B cell (primary cell): ENCODE measurements at places on chromosomes 2 and 18.

DNA sequence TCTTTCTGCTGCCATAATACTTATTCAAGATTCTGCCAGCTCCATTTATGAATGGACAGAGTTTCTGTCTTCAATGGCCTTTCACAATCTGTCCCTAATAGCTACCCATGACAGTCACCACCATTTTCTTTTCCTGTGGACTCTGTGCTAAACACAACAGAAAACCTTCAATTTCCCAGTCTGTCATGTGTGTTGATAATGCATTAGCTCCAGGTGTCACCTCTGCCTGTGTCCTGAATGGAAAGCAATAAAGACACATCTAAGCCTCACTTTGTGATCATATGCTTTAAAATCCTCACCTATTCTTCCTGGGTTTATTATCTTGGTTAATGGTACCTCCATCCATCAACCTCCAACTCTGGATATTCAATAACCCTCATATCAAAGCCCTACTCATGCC is 772.2 kb downstream of the DCDC2C start:
- no peak for DNase-seq

DNA sequence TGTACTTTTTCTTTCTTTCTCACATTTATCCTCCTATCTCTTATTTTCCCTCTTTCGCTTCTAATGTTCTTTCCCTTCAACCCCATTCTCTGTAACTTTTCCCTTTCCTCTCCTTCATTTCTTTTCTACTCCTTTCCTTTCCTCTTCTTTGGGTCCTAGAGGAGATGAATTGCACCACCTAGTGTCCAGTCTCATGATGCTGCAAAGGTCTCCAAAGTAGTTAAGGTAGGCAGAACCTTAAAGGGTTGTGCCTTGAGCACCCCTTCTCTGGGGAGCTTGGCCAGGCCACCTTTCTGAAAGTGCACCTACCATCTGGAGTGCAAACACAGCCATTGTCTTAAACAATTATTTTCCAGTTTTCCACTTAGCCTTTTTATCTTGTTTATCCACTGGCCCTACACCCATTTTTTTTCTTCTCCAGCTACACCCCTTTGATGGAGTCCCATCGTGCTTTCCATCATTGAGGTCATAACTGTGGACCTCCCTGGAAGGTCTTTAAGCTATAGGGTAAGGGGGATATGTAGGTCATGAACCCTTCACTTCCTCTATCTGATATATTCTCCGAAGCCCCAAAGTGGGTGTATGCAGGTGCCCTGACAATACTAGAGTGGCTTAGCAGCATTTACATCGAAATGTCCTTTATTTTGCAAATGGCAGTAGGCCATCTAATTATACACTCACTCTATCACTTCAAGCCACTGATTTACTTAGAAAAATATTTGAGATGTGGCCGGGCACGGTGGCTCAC is 155.9 kb downstream of the ESCO1 start:
- no peak for DNase-seq

- DNase-seq = no peak
Measured at GRCh38 chr2:223041527-223042109, 10.4 kb upstream of the KCNE4 start.

DNA sequence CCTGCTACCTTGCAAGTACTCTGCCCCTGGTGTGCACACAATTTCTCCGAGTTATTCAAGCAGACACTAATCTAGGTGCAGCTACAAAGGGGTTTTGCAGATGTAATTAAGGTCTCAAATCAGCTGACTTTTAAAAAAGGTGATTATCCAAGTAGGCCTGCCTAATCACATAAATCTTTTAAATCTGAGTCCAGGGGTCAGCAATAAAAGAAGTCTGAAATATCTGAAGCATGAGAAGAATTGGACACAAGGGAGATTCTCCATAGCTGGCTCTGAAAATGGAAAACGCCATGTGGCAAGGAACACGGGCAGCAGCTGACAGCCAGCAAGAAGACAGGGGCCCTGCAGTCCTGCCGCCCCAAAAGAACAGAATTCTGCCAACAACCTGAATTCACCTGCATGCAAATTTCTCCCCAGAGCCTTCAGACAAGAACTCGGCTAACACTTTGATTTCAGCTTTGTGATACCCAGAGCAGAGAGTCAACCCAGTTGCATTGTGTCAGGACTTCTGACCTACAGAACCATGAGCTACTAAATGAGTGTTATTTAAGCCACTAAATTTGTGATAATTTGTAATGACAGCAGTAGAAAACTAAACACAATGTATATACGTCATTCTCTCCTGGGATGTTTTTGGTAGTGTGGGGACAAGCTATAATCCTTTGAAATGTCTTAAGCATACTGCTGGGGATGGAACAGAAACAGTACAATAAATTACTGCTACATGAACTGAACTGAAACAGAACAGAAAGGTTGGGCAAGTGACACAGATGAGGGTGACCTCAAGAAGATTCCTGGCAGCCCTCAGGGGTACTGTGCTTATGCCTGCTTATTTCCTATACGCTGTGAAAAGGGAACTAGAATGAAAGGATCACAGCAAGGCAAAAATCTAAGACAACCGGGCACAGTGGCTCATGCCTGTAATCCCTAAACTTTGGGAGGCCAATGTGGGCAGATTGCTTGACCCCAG is 3.2 kb downstream of the INO80C start:
- no peak for DNase-seq

DNA sequence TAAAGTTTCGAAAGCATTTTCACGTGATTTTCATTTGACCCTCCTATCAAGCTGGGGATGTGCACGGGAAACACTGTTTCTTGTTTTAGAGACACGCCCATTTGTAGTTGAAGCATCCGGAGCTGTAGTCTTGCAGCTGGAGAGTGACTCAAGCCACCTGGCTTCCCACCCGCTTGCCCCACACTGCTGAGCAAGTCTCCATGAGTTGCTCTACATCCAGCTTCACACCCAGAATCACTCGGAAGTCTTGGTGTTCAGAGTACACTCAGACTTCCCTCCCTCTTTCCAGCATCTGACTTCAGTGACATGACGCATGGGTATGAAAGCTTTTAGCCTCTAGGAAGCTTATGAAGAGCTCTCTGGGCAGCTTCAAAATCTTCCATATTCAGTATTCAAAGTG is 262.4 kb downstream of the NBAS start:
- DNase-seq = no peak
